Activated naive CD8-positive, alpha-beta T cell treated with anti-CD3 and anti-CD28 coated beads, Interleukin-2, amount 10 ng/mL, durations not matched to agents 7 days and 5 days (primary cell): ENCODE measurements at places on chromosomes 7 and 10. TPM values are rescaled to one million over a fixed set of nuclear protein-coding genes. Genes with fewer than 3 reads are reported as not detected.

DNA sequence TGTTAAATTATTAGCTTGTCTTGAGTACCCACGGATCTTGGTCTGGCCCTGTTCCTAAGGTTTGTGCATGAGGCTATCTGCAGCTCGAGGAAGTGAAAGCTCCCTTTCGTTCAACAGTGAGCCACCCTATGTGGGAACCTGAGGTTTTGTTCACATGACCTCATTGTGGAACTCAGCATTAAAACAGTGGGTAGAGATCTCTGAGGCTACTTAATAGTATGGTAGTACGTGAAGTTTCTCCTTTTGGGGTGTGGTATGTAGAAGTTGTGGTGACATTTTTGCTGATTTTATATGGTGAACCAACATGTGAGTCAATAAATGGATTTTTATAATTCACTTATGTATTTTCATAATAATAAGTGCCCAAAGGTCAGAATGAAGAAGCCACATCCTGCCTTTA, 252.7 kb upstream of the FERD3L start:
- H3K27ac ChIP-seq = no peak overlapping the region
- DNase-seq = no peak
- H3K27me3 ChIP-seq = no peaks in the 10 kb centered on the region
- H3K4me3 ChIP-seq = no peak overlapping the region

DNA sequence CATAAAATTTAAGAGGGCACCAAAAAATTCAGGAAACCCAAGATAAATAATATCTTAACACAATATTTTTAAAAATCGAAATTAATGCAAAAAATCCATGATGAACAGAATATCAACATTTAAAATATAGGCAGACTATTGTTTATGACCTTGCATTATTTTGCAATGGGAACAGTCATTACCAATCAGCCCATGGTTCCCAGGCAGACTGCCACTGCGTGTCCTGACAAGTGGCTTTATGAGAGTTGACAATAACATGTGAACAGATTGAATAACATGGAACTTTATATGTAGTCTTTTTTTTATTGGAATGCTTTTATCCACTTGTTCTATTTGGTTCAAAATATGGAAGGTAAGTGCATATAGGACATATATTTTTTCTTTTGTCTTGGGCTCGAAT, 3.1 kb upstream of the AVPI1 start:
- no peak for DNase-seq
- peaks cover 9% of the 10 kb centered on the region for H3K4me1 ChIP-seq
- H3K36me3 ChIP-seq = no peaks in the 10 kb centered on the region
- H3K4me3 ChIP-seq = no peak overlapping the region
- peaks cover 11% of the 10 kb centered on the region for H3K27me3 ChIP-seq
- H3K27ac ChIP-seq = no peak overlapping the region

- H3K27ac ChIP-seq = no peak overlapping the region
- H3K27me3 ChIP-seq = peaks cover 21% of the 10 kb centered on the region
- H3K4me3 ChIP-seq = no peak overlapping the region
Measured at GRCh38 chr7:87450706-87451105, 24.8 kb downstream of the ABCB4 start.

- DNase-seq = no peak
- H3K4me1 ChIP-seq = no peaks in the 10 kb centered on the region
- no peak overlapping the region for H3K27ac ChIP-seq
- H3K27me3 ChIP-seq = peaks cover 7% of the 10 kb centered on the region
Measured at GRCh38 chr10:42963312-42963711, 113.6 kb upstream of the RET start.

- H3K27me3 ChIP-seq = no peaks in the 10 kb centered on the region
- H3K27ac ChIP-seq = no peak overlapping the region
- no peaks in the 10 kb centered on the region for H3K36me3 ChIP-seq
- no peak overlapping the region for H3K4me3 ChIP-seq
Measured at GRCh38 chr7:144011458-144012230, 11.5 kb downstream of the OR6B1 start.

DNA sequence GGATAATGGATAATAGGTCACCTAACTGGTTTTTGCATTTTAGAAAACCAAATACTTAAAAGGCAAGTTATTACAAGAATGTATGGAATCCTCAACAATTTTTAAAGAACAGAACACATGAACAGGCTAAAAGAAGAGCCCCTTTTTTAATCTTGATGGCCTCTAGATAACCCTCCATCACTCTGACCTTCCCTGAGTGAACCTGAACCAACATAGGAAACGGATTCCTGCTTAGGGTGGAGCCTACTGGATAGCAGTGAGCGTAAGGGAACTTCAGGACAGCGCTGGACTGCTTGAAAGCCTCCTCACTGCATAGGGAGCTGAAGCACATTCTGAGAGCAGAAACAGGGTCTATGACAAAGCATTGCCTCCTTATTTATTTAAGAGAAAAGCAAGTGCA, 20.5 kb downstream of the TRPV5 start:
- no peak for DNase-seq
- no peak overlapping the region for H3K4me3 ChIP-seq
- H3K4me1 ChIP-seq = no peaks in the 10 kb centered on the region
- no peaks in the 10 kb centered on the region for H3K36me3 ChIP-seq
- H3K27ac ChIP-seq = no peak overlapping the region

- H3K4me3 ChIP-seq = no peak overlapping the region
- no peaks in the 10 kb centered on the region for H3K36me3 ChIP-seq
- DNase-seq = no peak
- H3K27me3 ChIP-seq = peaks cover 2% of the 10 kb centered on the region
Measured at GRCh38 chr10:69499726-69500689, 48.7 kb downstream of the TSPAN15 start.

DNA sequence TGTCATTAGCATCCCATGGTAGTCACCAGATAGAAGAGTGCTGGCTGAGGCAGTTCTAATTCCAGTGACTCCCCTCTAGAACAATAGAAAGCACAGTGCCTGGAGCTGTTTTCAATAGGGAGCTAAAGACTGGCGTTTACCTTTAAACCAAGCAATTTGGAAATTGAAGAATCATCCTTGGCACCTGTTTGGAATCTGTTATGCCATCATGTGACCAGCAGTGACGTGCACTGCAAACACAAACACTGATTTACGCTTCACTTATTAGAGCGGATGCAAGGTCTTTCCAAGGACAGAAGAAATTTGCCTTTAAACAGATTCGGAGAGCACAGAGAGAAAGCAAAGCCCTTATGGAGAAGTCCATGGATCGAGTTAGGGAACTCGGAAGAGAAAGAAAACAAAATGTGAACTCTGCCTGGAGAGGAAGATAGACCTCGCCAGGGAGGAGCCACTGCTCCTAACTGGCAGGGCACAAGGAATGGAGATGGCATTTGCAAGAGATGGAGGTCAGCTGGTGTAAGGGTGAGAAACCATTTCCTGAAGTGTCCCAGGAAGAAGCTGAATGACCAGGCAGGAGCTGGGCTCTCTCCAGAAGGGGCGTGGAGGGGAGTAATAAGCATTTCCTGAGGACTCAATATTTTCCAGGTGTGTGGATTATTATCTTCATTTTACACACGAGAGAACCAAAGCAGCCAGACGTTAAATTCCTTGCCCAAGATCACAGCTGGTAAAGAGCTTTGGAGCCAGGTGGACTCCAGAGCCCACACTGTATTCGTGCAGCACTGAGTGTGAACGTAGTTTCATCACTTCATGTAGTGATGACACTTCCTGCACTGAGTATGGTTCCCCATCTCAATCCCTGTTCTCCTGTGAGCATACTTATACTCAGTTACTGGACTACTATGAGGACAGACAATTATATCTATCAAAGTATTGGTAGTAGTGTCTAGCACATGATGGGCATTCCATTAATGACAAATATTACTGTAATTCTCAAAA, 97.7 kb downstream of the CUBN start:
- peak overlapping the region; percentile 0 for H3K27ac ChIP-seq
- H3K4me1 ChIP-seq = peaks cover 67% of the 10 kb centered on the region
- no peak overlapping the region for H3K4me3 ChIP-seq
- H3K27me3 ChIP-seq = no peaks in the 10 kb centered on the region

DNA sequence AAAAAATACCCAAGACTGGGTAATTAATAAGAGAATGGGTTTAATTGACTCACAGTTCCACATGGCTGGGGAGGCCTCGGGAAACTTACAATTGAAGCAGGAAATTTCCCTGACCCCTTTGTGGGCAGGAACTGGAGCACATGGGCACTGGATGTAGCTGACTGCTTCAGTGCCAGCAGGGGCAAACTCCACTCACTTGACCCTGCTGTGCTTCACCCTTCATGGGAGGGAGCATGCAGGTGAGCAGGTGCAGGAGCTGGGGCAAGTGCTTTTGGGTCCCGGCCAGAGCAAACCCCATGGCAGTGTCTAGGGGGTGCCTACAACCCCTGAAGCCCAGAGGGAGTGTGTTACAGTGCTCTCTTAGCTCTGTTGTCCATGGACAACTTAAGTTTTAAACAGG, 132.6 kb downstream of the AKR1D1 start:
- H3K27ac ChIP-seq = no peak overlapping the region
- no peak for DNase-seq
- H3K27me3 ChIP-seq = peaks cover 2% of the 10 kb centered on the region
- no peaks in the 10 kb centered on the region for H3K4me1 ChIP-seq
- no peaks in the 10 kb centered on the region for H3K36me3 ChIP-seq
- H3K4me3 ChIP-seq = no peak overlapping the region

- H3K27ac ChIP-seq = no peak overlapping the region
- peak overlapping the region; percentile 82 for H3K4me3 ChIP-seq
- peaks cover 23% of the 10 kb centered on the region for H3K4me1 ChIP-seq
- DNase-seq = no peak
Measured at GRCh38 chr10:101066896-101067355, 5.1 kb downstream of the KAZALD1 start.

- no peaks in the 10 kb centered on the region for H3K4me1 ChIP-seq
- no peak overlapping the region for H3K4me3 ChIP-seq
- DNase-seq = no peak
- no peak overlapping the region for H3K27ac ChIP-seq
- H3K27me3 ChIP-seq = peaks cover 2% of the 10 kb centered on the region
Measured at GRCh38 chr7:12943781-12944180, 256.3 kb downstream of the ARL4A start.

- H3K27ac ChIP-seq = no peak overlapping the region
- no peaks in the 10 kb centered on the region for H3K36me3 ChIP-seq
- no peaks in the 10 kb centered on the region for H3K27me3 ChIP-seq
- no peak overlapping the region for H3K4me3 ChIP-seq
- H3K4me1 ChIP-seq = no peaks in the 10 kb centered on the region
Measured at GRCh38 chr7:4208086-4208485, 474.0 kb upstream of the FOXK1 start.

DNA sequence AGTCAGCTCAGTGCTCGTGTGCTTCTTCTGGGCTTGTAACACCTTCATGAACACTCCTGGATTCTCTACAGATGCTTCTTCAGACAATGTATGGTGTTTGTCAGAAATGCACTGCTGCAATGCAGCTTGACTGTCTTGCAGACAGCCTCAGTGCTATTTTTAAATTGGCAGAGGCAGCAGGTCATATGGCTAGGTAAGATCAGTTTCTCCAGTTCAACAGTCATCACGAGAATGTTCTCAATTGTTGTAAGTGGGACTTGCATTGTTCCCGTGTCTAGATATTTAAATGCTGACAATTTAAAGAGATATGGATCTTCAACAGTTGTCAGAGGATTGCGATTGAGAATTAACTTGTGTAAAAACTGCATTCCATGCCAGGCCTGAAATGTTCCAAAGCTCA, 7.6 kb upstream of the ACBD5 start:
- H3K36me3 ChIP-seq = peaks cover 7% of the 10 kb centered on the region
- no peak overlapping the region for H3K27ac ChIP-seq
- H3K4me1 ChIP-seq = peaks cover 13% of the 10 kb centered on the region
- H3K4me3 ChIP-seq = no peak overlapping the region
- no peak for DNase-seq

DNA sequence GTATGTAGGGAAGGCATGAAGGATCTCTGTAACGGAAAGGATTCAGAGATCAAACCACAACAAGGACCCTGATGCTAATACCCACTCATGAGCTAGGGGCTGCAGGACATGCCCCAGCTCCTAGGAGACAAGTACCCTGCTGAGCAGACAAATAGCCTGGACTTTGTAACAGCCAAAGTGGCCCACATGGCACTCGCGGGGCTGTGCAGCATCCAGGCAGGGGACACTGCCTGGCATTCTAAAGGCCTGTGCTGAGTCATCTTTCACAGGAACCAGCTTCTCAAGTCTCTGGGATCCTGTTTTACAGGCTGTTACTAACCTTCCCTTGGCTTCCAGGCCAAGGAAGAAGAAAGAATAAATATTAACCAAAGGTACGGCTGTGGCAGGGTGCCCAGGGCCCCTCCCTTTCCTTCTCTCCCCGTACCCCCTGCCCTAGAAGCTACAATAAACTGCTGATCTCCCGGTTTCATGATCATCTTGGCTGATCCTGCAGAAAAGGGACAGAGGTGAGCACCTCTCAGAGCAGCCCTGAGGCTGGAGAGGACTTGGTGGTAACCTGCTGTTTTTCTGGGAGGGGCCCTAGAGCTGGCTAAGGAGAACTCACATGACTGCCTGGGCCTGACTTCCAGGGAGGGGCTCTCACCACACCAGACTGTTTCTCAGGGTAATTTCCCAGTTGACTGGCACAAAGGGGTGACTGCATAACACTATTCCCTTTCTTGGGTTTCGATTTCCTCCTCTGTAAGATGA, 4.2 kb upstream of the RPEL1 start:
- H3K4me1 ChIP-seq = peaks cover 14% of the 10 kb centered on the region
- H3K4me3 ChIP-seq = no peak overlapping the region
- peaks cover 3% of the 10 kb centered on the region for H3K27me3 ChIP-seq
- no peak overlapping the region for H3K27ac ChIP-seq
- no peak for DNase-seq
- no peaks in the 10 kb centered on the region for H3K36me3 ChIP-seq

DNA sequence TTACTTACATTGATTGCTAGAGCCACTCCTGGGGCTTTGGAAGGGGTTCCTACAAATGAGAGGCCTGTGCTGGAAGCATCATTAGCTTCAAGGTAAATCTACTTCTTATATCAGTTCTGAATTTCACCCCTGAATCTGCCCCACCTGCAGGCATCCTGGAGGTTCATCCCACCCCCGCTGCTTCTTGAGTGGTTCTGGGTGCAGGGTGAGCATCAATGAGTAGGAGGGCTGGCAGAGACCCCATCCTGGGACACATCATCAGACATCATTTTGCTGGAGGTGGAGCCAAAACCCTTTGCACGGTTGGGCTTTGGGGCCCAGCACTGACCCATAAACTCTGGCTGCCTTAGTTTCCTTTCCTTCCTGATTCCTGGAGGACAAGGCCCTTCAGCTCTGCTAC, 143.7 kb downstream of the PTPN20 start:
- no peaks in the 10 kb centered on the region for H3K36me3 ChIP-seq
- peaks cover 6% of the 10 kb centered on the region for H3K4me1 ChIP-seq
- no peak for DNase-seq
- H3K27me3 ChIP-seq = peaks cover 7% of the 10 kb centered on the region
- H3K4me3 ChIP-seq = no peak overlapping the region
- no peak overlapping the region for H3K27ac ChIP-seq

- H3K4me3 ChIP-seq = no peak overlapping the region
- H3K27ac ChIP-seq = no peak overlapping the region
- no peak for DNase-seq
- no peaks in the 10 kb centered on the region for H3K27me3 ChIP-seq
- no peaks in the 10 kb centered on the region for H3K4me1 ChIP-seq
- no peaks in the 10 kb centered on the region for H3K36me3 ChIP-seq
Measured at GRCh38 chr7:21063106-21063505, 276.4 kb upstream of the SP8 start.

HOXA13 gene
- total RNA-seq = not detected

FXYD4 gene
- total RNA-seq = not detected

CALD1 gene
- not detected for total RNA-seq

SLC29A4 gene
- 3.1 TPM for total RNA-seq

PHYH gene
- total RNA-seq = 15.1 TPM

PRSS37 gene
- not detected for total RNA-seq

MYO3A gene
- total RNA-seq = not detected

VSTM2A gene
- total RNA-seq = not detected

GPR15LG gene
- total RNA-seq = not detected

CDHR3 gene
- total RNA-seq = 5.1 TPM

PRKCQ gene
- total RNA-seq = 61.2 TPM
